ENCODE measurements at places on chromosomes 16 and 17.

- DNase-seq, result no peak
These were observed 53.9 kb upstream of the IRX3 start for GRCh38 chr16:54340531-54340930.

DNA sequence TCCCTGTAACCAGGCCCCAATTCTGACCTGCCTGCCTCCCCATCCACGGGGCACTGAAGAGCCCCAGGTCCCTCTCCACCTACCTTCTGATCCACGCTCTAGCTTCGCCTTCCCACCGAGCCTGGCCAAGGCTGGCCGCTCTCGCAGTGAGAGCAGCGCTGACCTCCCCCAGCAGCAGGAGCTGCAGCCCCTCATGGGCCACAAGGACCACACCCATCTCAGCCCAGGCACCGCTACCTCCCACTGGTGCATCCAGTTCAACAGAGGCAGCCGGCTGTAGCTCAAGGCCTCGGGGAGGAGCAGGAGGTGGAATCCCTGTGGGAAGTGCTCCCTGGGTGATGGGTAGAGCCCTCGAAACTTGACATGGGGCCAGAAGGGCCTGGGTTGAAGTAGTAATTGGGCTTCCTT, 8.4 kb upstream of the PLEKHG4 start:
- no peak for DNase-seq

DNA sequence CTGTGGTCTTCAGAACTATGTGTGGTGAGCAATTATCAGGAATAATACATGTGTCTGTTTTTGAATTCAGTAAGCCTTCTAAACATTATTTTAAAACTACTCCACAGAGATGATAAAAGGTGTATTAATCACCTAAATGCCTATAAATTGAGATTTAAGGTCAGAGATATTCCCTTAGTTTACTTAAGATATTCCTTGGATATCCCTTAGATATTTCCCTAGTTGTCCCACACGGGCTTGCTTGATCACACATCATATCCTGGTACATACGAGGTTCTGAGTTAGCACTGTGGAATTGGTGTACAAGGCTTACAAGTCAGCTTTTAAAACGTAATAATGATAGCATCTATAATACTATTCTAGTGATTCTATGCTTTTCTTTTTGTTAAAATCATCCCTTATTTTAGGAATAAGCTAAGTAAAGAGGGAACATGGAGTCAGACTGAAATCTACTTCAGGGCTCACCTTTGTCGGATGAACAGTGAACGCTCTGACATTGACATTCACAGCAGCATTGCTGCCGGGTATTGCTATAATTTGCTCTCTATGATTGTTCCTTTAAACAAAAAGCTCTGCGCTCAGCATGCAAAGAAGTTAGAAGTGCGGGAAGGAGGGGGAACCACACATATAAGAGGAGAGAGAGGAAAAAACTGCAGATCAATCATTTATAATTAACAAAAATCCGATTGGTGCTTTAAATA, 136.5 kb downstream of the SKAP1 start:
- no peak for DNase-seq

- no peak for DNase-seq
These were observed 647 bp downstream of the FBXL20 start for GRCh38 chr17:39400547-39401411.

- no peak for DNase-seq
These were observed 197.3 kb downstream of the SOX9 start for GRCh38 chr17:72318131-72318530.

DNA sequence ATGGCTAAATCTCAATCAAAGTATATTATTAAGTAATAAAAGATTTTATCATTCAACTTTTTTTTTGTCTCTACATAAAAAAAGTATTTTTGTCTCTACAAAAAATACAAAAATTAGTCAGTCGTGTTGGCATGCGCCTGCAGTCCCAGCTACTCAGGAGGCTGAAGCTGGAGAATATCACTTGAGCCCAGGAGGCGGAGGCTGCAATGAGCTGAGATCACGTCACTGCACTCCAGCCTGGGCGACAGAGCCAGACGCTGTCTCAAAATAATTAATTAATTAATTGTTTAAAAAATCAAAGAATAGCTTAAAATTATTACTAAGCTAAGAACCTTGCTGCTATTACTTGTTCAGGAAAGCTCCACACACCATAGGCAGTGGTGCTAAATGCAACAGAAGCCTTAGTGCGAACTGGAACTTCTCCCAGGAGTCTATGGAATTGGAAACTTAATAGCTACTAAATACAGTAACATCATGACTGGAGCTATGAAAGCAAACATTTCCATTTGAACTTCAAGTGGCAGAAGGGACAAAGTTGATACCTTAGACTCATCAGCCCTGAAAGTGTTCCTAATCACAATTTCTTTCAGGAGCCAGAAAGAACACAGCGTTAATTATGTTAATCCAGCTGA, 22.6 kb downstream of the ADCY9 start:
- no peak for DNase-seq
